ENCODE measurements at places on chromosomes 16 and 17. TPM values are rescaled to one million over a fixed set of nuclear protein-coding genes. Genes with fewer than 3 reads are reported as not detected.

EME1 gene
- total RNA-seq = not detected

RNU2-1 gene
- total RNA-seq = not detected

GNG13 gene
- not detected for total RNA-seq

ST6GALNAC2 gene
- 24.4 TPM for total RNA-seq

SPAG7 gene
- 65.2 TPM for total RNA-seq

GJD3 gene
- 8.4 TPM for total RNA-seq

DNA sequence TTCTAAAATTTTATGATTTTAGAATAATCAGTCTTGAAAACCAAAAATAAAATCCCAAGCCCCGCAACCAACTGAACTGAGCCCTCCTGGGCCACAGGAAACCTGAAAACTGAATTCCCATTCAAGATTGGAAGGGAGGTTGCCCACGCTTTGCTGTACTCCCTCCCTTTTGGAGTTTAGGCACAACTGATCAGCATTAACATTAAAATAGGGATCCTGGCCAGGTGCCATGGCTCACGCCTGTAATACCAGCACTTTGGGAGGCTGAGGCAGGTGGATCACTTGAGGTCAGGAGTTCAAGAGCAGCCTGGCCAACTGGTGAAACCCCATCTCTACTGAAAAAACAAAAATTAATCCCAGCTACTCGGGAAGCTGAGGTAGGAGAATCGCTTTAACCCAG lies 52.7 kb upstream of the NETO2 start:
- no peak for DNase-seq

DNA sequence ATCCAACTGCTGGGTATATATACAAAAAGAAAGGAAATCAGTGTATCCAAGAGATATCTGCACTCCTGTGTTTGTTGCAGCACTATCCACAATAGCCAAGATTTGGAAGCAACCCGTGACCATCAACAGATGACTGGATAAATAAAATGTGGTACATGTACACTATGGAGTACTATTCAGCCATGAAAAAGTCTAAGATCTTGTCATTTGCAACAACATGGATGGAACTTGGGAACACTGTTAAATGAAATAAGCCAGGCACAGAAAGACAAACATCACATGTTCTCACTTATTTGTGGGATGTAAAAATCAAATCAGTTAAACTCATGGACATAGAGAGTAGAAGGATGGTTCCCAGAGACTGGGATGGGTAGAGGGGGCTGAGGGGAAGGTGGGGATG lies 620.7 kb downstream of the RBFOX1 start:
- no peak for DNase-seq

GRCh38 chr17:20103454-20104446 lies 94.6 kb downstream of the SPECC1 start:
- DNase-seq = no peak

GRCh38 chr17:3157218-3157617 lies 29.9 kb upstream of the OR1G1 start:
- DNase-seq = no peak

- no peak for DNase-seq
These were observed 5.5 kb downstream of the CBFB start for GRCh38 chr16:67034487-67034886.

DNA sequence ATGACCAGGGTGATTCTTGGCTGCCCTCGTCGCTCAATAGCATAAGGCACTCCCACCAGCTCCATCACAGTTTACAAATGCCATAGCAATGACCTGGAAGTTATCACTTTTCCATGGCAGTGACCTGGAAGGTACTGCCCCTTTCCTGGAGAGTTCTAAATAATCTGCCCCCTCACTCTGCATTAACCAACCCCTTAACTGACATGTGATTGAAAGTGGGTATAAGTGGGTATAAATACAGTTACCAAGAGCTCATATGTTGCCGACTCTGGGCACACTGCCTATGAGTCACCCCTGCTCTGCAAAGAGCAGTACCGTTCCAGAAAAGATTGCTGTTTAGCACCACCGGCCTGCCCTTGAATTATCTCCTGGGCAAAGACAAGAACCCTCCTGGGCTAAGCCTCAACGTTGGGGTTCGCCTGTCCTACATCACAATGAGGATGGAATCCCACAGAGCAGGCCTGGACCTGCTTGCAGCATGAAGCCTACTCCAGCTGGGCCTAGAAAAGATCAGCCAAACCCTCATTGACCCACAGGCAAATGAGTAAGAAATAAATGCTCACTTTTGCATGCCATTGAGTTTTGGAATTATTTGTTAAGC lies 95.2 kb upstream of the SEC14L1 start:
- no peak for DNase-seq

GRCh38 chr17:81481073-81481799 lies 31.4 kb downstream of the ACTG1 start:
- DNase-seq = peak; percentile 50

DNA sequence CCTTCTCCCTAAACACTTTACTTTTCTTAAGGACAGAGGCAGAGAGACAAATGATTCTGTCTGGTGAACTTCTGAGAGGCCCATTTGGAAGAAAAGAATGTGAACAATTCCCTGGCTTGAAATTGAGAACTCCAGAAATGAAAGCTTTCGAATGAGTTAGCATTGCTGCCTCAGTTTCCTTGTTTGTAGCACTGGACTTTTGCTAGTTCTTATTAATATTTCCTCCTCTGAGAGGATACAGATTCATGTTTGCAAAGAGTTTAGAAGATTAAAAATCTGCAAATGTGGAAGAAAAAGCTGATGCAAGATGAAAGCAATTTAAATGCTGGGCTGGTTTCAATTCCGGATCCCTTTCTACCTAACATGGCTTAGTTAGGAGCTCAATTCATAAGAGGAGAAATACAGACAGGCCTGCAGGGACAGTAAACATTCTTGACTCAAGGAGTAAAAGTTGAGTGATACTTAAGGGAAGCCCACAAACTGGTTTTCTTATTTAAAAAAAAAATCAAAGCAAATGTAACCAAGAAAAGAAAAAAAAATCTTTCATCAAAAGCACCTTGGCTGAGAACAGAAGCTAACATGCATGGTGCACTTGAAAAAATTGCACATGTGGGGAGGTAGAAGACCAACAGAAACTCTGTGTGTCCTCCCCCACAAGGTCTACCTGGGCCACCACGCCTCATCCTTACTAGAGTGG lies 27.1 kb downstream of the HNF1B start:
- peak; percentile 73 for DNase-seq

GRCh38 chr17:66469890-66470289 lies 167.5 kb downstream of the PRKCA start:
- DNase-seq = no peak
